Left cardiac atrium (tissue), 4 donors: ENCODE measurements at places on chromosomes 6 and 20. TPM values are rescaled to one million over a fixed set of nuclear protein-coding genes. Genes with fewer than 3 reads are reported as not detected.

GRCh38 chr20:50589548-50590347 is 79.6 kb downstream of the PTPN1 start:
- DNase-seq = no peak

FAM209B gene
- total RNA-seq = not detected

DNA sequence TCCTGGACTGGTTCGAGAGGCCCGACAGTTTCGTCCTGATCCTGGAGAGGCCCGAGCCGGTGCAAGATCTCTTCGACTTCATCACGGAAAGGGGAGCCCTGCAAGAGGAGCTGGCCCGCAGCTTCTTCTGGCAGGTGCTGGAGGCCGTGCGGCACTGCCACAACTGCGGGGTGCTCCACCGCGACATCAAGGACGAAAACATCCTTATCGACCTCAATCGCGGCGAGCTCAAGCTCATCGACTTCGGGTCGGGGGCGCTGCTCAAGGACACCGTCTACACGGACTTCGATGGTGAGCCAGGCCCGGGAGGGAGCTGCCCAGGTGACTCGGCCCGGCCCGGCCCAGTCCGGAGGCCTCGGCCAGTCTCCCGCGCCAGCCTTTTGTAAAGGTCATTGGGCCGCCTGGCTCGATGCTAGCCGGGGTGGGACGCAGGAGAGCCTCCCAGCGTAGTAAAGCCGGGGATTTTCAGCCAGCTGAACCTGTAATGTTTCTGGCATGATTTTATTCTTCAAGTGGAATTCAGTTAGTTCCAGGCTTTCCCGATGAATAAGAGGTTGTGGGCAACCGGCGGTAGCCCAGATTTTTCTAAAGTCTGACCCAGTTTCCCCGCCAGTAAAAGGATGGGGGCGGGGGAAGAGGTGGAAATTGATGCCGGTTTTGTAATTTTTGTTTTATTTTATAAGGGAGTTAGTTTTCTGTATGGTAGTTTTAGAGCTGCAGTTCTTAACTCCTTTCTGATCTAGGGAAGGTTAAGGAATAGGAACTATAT is 1.4 kb downstream of the PIM1 start:
- peak; percentile 50 for DNase-seq

GRCh38 chr6:70118670-70119069 is 184.2 kb downstream of the COL9A1 start:
- no peak for DNase-seq

TMEM244 gene
- not detected for total RNA-seq

RNF144B gene
- 19.0 TPM for total RNA-seq

VNN1 gene
- 4.5 TPM for total RNA-seq

GRCh38 chr20:44582311-44583025 is at the start of gene PKIG:
PKIG (plus strand) TSS chr20:44582579; CDS start chr20:44614557, 31,978 bp downstream.
- DNase-seq = peak; percentile 65

- no peak for DNase-seq
Observed at GRCh38 chr6:35216412-35216732, 2.6 kb downstream of the SCUBE3 start.

RAB32 gene
- 16.0 TPM for total RNA-seq

CTCFL gene
- total RNA-seq = not detected

GRCh38 chr20:3283222-3283820 is 44.3 kb upstream of the SLC4A11 start:
- no peak for DNase-seq

- no peak for DNase-seq
Observed at GRCh38 chr6:35195120-35195780, 18.5 kb upstream of the SCUBE3 start.

SLC22A2 gene
- total RNA-seq = not detected

- DNase-seq = no peak
Observed at GRCh38 chr6:129032602-129033001, 149.7 kb downstream of the LAMA2 start.

GRCh38 chr6:10000551-10000950 is 414.3 kb downstream of the TFAP2A start:
- DNase-seq = no peak

DNA sequence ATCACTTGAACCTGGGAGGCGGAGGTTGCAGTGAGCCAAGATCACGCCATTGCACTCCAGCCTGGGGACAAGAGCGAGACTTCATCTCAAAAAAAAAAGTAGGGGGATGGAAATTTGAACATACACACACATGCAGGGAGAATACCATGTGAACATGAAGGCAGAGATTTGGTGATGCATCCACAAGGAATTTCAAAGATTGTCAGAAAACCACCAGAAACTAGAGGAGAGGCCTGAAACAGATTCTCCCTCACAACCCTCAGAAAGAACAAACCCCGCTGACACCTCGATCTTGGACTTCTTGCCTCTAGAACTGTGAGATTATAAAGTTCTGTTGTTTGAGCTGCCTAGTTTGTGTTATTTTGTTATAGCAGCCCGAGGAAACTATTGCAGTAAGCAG is 125.5 kb downstream of the GPX5 start:
- no peak for DNase-seq

DNA sequence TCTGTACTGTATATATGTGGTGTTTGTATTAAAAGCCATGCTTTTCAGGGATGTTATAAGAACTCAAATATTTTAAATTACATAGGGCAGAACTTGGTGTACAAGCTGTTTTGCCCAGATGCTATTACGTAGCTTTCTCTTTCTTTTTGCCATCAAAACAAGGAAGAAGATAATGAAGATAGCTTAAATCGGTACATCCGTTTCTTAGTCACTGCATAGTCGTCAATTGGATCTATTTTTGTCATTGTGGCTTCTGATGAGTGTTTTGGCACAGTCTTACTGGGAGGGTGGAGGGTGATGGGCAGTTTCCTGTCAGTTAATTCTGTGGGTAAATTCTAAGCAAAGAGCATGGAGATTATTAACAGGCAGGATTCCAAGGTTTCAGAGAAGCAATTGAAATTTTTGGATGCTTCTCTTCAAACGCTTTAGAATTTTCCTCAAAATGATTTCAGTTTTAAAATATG is 649.1 kb upstream of the GJE1 start:
- DNase-seq = peak; percentile 29

IL20RA gene
- total RNA-seq = 1.0 TPM

GRCh38 chr6:114377881-114378280 is 35.1 kb upstream of the HS3ST5 start:
- no peak for DNase-seq

LY6G6D gene
- not detected for total RNA-seq

FAM184A gene
- total RNA-seq = 3.9 TPM

- DNase-seq = no peak
Observed at GRCh38 chr6:160252073-160252813, 6.4 kb downstream of the SLC22A2 start.

DNA sequence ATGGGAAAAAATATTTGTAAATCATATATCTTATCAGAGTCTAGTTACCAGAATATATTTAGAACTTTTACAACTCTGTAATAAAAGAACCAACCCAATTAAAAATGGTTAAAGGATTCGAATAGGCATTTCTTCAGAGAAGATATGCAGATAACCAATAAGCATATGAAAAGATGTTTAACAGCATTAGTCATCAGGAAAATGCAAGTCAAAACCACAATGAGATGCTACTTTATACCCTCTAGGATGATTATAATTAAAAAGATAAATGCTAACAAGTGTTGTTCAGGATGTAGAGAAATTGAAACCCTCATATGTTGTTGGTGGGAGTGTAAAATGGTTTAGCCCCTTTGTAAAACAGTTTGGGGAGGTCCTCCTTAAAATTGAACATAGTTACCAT is 94.1 kb downstream of the LRRC1 start:
- no peak for DNase-seq

GRCh38 chr6:4342407-4343137 is 207.2 kb upstream of the ECI2 start:
- DNase-seq = no peak

PRICKLE4 gene
- total RNA-seq = 2.1 TPM

- peak; percentile 27 for DNase-seq
Observed at GRCh38 chr20:19376451-19377229, 164.2 kb downstream of the SLC24A3 start.

GRCh38 chr6:11288065-11288464 is 55.6 kb upstream of the NEDD9 start:
- no peak for DNase-seq

ULBP2 gene
- total RNA-seq = 1.1 TPM
